Activated CD4-positive, CD25-positive, alpha-beta regulatory T cell treated with anti-CD3 and anti-CD28 coated beads, Interleukin-2, amount 50 U/mL, for 72 hours (primary cell): ENCODE measurements at places on chromosomes 12 and 14.

DNA sequence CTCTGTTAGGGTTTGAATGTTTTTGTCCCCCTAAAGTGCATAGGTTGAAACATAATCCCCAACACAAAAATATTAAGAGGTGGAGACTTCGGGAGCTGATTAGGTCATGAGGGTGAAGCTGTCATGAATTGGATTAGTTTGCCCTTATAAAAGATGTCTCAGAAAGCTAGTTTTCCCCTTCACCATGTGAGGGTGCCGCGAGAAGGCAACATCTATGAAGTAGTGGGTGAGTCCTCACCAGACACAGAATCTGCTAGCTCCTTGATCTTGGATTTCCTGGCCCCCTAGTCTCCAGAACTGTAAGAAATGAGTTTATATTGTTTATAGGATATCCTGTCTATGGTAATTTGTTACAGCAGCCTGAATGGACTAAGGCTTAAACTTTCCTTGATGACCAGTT is 301.5 kb upstream of the ATP2B1 start:
- DNase-seq = no peak

GRCh38 chr14:35682802-35683201 is 126.3 kb downstream of the RALGAPA1 start:
- DNase-seq = no peak

DNA sequence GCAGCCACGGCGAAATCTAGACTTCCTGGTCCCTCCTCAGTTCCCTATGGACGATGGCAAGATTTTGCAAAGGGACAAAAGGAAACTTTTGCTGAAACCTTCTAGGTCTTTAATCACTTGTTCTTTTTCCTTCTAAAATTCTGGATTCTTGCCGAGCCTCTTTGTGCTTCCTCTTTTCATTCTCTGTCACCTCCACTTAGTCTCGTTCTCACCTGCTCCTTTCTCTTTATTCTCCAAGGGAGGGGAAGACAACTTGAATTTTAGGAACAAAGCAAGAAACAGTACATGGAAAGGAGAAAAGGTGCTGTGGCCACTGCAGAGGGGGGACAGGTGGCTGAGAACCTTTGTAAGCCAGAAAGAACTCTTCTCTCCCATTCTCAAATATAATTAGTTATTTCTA is 194.8 kb downstream of the CACNA1C start:
- no peak for DNase-seq

DNA sequence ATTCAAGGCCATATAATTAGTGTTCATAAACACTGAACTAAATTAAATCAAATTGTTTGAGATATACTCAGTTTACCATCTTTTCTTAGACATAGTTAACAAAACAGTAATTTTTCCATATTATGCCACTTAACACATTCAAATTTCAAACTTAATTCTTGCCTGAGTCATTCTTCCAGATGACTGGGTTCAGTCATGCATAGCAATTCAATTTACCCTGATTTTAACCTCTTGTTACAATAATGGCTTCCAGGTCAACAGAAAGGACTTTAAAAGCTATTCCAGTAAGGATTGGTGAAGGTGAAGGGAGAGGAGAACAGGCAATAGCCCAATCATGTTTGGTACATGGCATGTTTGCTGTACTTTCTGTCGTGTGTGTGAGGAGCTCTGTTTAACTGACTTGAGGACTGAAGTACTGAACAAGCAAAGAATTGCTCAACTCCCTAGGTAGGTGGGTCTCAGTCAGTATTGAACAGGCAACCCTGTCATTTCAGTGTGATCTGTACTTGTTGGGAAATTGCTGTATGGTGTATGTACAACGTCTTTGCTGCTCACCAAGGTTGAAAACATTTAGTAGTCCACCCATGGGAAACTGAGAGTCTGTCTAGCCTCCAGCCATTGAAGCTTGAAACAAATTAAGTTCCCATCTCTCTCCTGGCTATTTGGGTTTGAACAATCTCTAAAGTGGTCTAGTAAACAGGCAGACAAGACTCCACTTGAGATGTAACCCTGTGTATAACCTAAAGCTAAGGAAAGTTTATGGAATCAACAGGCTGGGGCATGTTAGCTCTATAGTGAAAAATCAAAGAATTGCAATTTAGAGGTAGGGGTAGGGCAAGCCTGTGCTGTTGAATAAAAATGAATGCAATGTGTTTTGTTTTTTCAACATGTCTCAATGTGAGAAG is 327.2 kb downstream of the BTG1 start:
- DNase-seq = no peak

GRCh38 chr14:101973356-101973755 is 9.0 kb downstream of the DYNC1H1 start:
- no peak for DNase-seq

DNA sequence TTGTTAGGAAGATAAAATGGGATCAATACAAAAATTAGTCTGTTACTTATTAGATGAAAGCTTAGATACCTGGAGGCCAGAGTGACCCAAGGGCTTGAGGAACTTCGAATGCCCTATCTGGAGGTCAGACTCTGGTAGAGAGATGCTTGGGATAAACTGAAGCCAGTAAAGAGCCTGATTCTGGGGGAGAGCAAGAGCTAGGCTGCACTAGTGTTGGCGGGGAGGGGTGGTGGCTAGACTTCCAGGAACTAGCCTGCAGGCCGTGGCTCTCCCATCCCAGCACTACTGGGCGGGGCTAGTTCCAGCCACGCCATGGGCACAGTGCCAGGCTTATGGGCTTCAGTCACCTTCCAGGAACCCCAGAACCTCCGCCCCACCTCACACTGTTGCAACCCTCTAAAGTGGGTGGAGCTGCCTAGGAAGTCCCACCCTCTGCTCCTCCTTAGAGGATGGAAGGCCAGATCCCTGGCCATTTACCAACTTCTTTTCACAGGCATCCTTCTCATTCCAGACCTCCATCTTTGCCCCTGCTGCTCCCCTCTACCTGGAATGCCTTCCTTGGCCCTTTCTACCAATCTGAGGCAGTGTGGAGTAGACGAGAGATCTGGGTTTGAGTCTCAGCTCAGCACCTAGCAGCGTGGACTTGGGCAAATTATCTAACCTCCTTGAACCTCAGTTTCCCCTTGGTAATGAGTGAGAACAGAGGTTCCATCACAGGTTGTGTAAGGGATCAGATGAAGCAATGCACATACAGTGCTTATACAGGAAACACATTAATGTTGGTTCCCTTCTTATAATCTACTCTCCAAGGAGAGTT is 6.3 kb upstream of the NFE2 start:
- DNase-seq = no peak

- no peak for DNase-seq
Observed at GRCh38 chr14:28057359-28058296, 709.0 kb upstream of the FOXG1 start.

- DNase-seq = no peak
Observed at GRCh38 chr14:99808154-99808505, 14.9 kb downstream of the EML1 start.

GRCh38 chr12:132410296-132410625 is 79.7 kb upstream of the FBRSL1 start:
- no peak for DNase-seq

GRCh38 chr12:92042791-92043531 is 102.7 kb downstream of the BTG1 start:
- DNase-seq = no peak

DNA sequence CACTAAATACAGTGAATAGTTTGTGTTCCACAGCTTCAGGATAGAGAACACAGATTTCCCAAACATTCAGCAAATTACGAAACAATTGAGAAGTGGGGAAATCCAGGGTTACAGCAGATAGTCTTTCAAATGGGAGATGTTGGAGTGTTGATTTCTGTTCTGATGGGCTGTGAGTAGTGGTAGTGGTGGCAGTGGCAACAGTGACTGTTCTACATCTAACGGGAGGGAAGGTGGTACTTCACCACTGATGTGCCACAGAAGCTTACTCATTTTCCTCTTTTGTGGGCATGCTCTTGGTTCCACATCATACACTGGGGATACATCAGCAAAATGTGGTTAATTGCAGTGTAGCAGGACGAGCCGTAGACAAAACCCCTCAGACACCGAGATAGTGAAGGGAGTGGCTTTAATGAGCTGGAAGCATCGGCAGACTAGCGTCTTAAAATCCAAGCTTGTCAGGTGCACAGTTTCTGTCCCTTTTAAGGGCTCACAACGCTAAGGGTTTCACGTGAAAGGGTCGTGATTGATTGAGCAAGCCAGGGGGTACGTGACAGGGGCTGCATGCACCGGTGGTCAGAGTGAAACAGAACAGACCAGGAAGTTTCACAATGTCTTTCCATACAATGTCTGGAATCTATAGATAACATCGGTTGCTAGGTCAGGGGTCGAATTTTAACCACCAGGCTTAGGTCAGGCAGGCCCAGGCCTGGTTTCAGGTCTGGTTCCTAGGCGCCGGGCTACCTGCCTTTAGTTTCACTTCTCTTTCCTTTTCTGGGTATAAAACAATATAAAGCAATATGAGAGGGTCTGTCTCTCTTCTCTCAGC is 330.6 kb upstream of the FBXO33 start:
- no peak for DNase-seq

- peak; percentile 72 for DNase-seq
Observed at GRCh38 chr14:106691601-106692291, 1165.4 kb downstream of the TMEM121 start.

DNA sequence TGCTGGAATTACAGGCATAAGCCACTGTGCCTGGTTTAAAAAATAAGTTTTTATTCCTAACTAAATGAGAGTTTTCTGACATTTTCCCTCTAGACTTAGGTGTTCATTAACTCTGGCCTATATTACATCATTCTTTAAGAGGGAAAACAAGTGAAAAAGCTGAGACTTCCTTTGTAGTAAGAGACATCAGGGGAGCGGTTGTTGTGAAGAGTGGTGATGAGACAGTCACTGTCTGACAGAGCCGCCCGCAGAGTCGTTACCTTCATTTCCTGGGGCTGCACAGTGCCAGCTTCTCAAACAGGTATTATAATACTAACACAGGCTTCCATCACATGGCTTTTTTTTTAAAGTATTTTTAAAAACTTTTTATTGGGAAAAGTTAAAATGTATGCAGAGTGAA is 19.7 kb upstream of the TDRD9 start:
- DNase-seq = no peak

DNA sequence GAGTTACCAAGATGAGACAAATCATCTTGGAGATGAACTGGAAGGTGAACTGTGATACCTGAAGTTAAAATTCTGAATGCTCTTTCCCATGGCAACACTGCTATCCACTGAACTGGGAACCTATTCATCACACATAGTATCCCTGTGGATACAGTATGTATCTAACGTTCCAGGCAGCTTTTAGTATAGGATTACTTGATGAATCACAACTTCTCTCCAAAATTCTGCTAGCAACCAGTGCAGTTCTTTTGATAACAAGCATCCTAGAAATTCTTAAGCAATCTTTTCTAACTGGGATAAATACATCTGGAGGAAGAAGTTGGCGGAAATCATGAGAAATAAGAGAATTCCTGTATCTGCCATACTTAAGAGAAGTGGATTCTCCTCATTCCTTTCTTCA is 66.4 kb downstream of the PAWR start:
- DNase-seq = no peak

DNA sequence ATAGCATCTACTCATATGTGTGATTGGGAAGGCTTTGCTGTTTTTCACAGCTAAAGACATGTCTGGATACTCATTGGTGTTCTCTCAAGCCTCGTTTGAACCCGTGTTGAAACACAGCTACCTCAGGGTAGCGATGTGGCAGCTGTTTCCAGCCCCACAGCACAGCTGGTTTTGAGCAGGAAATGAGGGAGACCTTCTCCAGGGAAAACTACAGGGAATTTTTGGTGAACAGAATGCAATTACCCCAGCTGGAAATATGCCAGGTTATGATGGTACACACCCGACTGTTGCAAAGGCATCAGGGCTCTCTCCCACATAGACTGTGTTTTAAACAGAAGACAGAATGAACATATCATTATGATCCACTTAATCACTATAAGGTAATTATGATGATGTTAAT is 828.9 kb downstream of the VRK1 start:
- no peak for DNase-seq

DNA sequence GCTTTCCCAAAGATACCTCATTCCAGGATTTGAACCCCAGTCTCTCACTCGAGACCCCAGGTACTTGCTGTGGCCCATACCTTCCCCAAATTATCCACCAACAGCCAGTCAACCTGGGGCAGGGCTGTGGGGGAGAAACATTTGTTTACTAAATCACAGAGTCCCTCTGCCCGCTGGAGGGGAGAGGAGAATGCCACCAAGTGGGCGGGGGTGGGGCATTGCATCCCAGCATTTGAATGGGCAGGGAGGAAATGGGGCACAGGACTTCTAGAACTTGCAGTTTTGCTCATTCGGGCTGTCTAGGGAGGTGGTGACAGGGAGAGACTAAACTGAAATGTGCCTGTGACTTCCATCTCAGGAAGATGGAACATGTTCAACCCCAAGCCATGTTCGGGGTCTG is 10.9 kb upstream of the SERPINA9 start:
- no peak for DNase-seq

GRCh38 chr12:112049351-112049750 is 36.1 kb downstream of the ERP29 start:
- DNase-seq = no peak

DNA sequence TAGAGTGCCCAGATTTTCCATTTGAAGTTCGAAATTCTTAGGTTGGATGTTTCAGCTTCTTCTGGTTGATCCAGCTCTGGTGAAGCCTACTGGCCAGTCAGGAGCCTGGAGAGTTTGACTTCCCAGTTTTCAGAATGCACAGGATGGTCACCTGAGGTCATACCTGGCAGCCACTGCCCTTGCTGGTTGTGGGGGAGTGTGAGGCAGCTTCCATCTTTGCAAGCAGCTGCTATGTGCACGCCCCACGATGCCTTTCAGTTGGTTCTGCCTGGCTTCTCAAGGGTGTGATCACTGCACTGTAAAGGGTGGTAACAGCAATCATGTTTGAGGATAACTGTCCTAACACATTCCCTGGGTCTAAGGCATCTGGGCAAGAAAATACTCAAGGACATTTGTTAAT is 15.4 kb downstream of the CCDC92 start:
- no peak for DNase-seq

DNA sequence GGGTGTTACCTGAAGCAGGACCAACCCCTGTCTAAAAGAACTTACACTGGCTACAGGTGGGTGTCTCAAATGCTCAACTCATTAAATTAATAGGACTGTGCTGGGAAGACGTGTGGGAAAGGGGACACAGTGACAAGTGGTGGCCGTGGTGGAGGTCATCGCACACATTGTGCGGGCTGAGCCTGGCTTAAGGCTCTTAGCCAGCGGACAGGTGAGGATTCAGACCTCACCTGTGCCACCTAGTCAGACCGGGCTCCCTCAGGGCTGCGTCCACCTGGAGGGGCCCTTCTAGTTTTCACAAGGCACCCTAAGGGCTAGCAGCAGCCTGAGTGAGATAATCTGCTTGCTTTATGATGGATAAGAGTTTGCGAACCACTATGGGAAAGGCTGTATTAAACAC is 125.2 kb upstream of the FKBP4 start:
- no peak for DNase-seq

DNA sequence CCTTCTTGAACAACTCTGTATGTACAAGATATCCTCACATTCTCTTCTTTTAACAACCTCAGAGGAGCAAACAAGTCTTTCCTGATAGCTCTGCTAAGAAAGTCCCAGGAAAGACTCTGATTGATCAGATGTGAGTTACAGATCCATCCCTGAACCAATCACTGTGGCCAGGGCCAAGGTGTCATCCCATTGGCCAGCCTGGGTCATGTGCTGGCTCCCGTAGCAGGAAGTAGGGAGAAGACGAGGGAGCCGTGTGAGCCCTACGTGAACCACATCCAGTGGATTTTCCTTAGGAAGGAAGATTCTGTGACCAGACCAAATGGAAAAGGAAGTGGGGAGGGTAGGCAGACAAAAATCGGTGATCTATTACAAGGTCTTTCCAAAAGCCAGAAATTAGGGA is 5.6 kb downstream of the P2RX7 start:
- DNase-seq = no peak

- DNase-seq = no peak
Observed at GRCh38 chr14:72577521-72577920, 316.4 kb downstream of the DPF3 start.
